A375 (cell line): ENCODE measurements at places on chromosomes 12 and 14. TPM values are rescaled to one million over a fixed set of nuclear protein-coding genes. Genes with fewer than 3 reads are reported as not detected.

RHOJ gene
- 3.7 and 5.8 TPM in 2 replicates for total RNA-seq

FAM181A gene
- total RNA-seq: not detected in 2 replicates

SNAPC1 gene
- total RNA-seq: 41.7 and 42.6 TPM in 2 replicates

INHBC gene
- total RNA-seq: not detected in 2 replicates

GLTP gene
- total RNA-seq: 23.6 and 24.0 TPM in 2 replicates

SLC10A1 gene
- total RNA-seq: not detected in 2 replicates

TSPAN11 gene
- total RNA-seq: 2.4 and 4.0 TPM in 2 replicates

KRT73 gene
- total RNA-seq: not detected in 2 replicates

KIF26A gene
- not detected in 2 replicates for total RNA-seq

CTSG gene
- not detected in 2 replicates for total RNA-seq

CMKLR1 gene
- 0.21 and 0.23 TPM in 2 replicates for total RNA-seq
